ENCODE measurements at places on chromosomes 7 and 10.

DNA sequence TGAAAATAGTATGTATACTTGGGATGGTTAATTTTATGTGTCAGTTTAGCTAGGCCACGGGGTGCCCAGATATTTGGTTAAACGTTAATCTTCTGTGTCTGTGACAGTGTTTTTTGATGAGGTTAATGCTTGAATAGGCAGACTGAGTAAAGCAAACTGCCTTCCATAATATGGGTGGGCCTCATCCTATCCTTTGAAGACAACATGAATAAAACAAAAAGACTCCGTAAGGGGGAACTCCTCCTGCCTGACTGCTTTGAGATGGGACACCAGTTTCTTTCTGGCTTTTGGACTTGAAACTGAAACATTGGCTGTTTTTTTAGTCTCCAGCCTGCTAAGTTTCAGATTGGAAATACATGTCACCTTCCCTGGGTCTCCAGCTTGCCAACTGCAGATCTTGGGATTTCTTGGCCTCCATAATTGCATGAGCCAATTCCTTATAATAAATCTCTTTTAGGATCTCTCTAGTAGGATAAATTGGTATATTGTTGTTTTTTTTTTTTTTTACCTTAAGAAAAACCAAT is 59.9 kb upstream of the GLCCI1 start:
- DNase-seq = no peak

GRCh38 chr10:123948030-123948823 is 56.6 kb upstream of the CPXM2 start:
- no peak for DNase-seq

- no peak for DNase-seq
These were observed 57.8 kb downstream of the ANKMY2 start for GRCh38 chr7:16587790-16588189.

GRCh38 chr7:23491502-23491901 is 21.2 kb upstream of the IGF2BP3 start:
- no peak for DNase-seq

- DNase-seq = no peak
These were observed 59.0 kb upstream of the GTF2I start for GRCh38 chr7:74598558-74598957.

- no peak for DNase-seq
These were observed 182.5 kb upstream of the PRSS58 start for GRCh38 chr7:142440219-142440905.

- DNase-seq = no peak
These were observed 1.5 kb downstream of the FAM131B start for GRCh38 chr7:143360788-143361551.

DNA sequence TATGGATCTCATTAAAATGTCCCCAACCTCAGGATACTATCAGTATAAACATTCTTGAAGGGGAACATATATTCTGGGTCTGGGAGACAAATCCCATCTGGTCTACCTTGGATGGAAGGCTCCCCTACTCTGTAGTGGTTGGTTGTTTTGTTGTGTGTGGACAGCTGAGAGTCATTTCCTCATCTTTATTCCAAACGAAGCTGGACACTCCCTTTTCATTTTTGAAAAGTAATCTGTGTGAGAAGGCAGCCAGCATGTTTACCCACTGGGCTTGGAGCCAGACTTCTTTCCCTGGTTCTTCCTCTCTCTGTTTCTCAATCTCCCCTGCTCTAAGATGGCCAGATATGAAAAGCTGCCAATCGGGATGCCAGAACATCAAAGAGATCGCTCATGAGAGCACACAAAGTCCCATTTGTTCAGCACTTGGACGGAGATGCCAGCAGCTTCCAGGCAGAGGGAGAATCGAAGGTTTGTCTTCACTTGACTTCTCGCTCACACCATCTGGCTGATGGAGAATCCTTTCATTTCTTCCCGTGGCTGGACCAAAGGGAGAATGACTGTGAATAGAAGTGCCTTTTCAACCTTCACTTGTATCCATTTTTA is 108.1 kb upstream of the AGR3 start:
- no peak for DNase-seq

GRCh38 chr10:19031763-19032162 is 16.8 kb upstream of the MALRD1 start:
- no peak for DNase-seq

DNA sequence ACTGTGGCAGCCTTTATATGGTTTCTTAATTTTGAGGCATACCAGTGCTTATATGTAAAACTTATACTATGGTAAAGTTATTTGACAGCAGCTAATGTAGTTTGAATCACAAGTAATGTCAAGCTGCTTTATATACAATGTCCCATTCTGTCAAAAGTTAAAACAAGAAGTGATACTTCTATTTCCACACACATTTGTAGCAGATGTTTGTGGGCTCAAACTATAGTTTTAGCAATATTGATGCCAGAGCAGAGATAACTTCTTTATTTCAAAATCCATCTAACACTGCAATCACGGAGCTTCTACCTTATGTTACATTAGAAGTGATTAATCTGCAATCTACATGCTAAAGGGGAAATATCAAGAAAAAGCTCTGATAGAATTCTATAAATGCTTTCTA is 149.6 kb downstream of the ADK start:
- no peak for DNase-seq

- DNase-seq = no peak
These were observed 40.1 kb upstream of the CALD1 start for GRCh38 chr7:134739362-134739761.

- no peak for DNase-seq
These were observed 1.0 kb downstream of the URGCP start for GRCh38 chr7:43905209-43905946.

DNA sequence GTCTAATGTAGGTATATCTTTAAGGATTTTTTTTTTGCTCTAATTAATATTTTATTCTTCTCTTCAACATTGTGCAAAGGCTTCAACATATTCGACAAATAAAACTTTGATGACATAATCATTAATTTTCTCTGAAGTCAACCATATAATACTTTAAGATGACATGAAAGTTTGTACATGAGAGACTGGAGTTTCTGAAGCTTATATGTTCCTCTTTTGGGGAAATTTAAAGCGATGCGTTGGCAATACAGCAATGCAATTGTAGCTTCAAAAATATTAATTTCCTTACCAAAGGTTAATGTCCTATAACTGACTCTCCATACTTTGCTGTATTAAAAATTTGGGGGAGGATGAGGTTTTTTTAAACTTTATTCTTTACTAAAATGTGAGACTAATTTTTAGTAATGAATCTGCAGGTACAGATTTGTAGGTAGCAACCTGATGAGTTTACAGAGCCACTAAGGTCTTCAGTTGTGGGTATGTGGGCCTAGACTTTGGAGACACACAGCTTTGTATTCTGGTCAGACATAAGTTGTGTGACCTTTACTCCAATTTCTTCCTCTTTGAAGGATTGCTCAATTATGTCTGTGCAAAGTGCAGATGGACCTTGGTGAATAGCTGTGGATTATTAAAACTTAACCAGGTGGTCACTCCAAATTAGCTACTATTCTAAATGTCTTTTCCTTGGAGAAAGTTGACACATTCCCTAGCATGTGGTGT is 18.0 kb upstream of the LIPA start:
- DNase-seq = no peak

DNA sequence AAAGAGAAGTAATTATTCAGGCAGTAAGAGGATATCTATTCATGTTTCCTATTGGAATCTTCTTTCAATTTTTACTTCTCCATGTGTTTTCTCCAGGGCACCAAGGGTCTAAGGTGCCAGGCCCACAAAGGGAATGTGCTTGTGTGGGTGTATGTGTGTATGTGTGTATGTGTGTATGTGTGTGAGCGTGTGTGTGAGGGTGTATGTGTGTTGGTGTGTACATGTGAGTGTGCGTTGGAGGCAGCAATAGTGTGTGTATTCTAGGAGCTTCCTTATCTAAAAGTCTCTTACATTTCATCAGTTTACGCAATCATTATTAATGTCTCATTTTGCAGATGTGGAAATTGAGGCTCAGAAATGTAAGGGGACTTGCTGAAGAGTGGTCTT is 28.3 kb downstream of the RAMP3 start:
- DNase-seq = no peak

- DNase-seq = no peak
These were observed 240.6 kb downstream of the DGKI start for GRCh38 chr7:137606061-137606674.

GRCh38 chr7:50214771-50215170 is 89.7 kb upstream of the IKZF1 start:
- no peak for DNase-seq

GRCh38 chr10:102009801-102010425 is 46.1 kb downstream of the ARMH3 start:
- DNase-seq = peak; percentile 9

Measured in effector memory CD4-positive, alpha-beta T cell (primary cell).